ENCODE measurements at places on chromosomes 13 and 19.

DNA sequence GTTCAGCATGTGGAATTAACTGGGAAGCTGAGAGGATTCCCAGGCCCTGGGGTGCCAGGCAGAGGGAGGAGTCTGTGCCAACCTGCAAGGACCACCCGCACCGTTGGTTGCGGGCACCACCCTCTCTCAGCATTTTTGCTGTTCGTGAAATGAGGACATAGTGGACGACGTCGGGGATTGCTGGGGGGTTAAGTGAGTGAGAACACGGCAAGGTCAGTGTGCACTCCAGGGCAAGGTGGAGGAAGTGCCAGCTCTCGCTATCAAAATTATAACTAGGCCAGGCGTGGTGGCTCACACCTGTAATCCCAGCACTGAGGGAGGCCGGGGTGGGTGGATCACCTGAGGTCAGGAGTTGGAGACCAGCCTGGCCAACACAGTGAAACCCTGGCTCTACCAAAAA is 2.2 kb downstream of the FXYD3 start:
- DNase-seq = no peak

DNA sequence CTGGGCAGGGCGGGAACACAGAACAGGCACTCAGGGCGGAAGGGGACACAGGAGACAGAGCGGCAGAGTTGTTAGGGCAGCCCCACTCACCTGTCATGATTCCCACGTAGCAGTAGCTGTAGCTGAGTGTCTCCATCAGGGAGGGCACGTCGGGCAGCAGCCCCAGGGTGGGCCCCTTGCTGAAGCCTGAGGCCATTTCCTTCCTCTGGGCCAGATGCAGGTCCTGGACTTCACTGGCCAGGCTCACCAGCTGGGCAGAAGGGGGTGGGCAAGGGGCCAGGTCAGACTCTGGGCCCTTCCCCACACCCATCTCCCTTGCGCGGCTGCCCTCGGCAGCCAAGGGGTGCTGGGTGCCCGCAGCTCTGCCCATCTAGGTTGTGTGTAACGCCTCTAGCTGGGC is 5.9 kb downstream of the MBOAT7 start:
- no peak for DNase-seq

DNA sequence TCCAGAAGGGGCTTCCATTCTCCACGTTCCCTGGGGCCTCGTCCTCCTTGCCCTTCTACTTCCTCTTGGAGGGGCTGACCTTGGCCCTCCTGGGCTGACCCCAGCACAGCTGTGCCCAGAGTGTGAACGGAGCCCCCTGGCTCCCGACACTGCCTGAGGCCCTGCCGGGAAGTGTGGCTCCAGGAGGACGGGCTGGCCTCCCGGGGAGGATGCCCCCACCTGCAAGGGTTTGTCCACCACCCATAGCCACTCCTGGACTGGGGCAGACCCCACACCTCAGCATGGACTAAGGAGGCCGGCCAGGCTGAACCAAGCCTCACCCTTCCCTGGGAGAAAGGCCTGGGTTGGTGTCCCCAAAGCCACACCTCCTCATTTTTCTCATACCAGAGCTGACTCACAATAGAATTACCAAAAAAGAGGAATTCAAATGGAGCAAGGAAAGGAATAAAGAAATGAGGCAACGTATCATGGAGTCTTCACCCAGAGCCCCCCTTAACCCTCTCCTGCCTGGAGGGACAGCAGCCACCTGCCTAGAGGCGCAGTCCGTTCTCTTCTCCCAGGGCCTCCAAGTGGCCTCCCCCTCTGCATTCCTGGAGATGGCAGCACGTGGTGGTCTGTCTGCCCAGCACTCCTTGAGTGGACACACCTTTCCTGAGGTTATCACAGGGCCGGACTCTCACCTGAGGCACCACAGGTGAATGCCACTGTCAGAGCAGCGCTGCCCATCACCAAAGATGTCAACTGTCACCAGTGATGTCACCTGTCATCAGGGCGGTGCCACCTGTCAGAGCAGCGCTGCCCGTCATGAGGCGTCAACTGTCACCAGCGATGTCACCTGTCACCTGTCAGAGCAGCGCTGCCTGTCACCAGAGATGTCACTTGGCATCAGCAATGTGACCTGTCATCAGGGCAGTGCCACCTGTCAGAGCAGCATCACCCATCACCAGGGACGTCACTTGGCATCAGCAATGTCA is 3.1 kb upstream of the C13orf46 start:
- DNase-seq = no peak

DNA sequence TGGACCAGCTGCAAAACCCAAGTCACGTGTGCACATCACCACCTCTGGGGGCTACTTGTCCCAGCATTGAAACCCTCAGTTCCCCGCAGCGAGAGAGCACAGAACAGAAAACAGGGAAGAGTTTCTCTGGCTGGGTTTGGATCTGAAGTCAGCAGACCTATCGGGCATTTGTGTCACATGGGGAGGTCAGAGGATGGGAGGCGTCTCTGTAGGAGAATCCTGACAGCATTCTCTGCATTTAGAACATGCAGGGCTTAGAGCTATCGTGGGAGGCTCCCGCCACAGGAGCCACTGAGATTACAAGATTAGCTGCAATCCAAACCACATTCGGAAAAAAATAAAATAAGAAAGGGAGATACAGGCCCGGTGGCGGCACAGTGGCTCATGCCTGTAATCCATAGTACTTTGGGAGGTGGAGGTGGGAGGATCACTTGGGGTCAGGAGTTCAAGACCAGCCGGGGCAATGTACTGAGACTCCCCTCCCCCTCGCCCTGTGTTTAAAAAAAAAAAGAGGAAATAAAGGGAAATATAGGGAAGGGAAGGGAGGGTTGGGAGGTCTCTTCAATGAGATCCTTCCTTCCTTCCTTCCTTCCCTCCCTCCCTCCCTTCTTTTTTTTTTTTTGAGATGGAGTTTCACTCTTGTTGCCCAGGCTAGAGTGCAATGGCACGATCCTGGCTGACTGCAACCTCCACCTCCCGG is 2.9 kb upstream of the TLE6 start:
- no peak for DNase-seq

DNA sequence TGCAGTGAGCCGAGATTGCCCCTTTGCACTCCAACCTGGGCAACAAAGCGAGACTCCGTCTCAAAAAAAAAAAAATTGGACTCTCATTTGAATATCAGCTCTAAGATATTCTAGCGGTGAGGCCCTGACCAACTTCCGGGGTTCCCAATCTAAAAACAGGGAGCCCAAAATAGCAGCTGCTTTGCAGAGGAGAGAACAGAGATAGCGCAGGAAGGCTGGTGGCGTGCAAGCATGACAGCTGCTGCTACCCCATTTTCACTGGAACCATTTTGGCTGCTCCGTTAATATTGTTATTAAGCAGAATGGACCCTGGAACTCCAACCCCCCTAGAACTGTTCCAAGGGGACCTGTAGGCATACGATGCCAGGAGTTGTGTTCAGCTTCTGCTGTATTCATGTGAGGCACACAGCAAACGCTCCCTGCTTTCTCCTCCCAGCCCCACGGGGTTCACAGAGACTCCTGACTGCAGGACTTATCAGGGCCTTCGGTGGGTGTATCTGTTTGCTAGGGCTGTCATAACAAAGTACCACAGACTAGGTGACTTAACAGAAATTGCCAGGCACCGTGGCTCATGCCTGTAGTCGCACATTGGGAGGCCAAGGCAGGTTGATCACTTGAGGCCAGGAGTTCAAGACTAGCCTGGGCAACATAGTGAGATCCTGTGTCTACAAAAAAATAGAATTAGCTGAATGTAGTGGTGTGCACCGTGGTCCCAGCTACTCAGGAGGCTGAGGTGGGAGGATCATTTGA is 11.5 kb downstream of the STXBP2 start:
- DNase-seq = no peak

GRCh38 chr13:114087430-114087829 is 45.0 kb downstream of the RASA3 start:
- no peak for DNase-seq

- no peak for DNase-seq
Observed at GRCh38 chr19:35212241-35212640, 16.3 kb downstream of the FAM187B start.

GRCh38 chr13:26834646-26835045 is 74.1 kb upstream of the GPR12 start:
- DNase-seq = no peak

GRCh38 chr19:39196860-39197562 is at the start of gene NCCRP1:
Gene NCCRP1, plus strand, starts transcription at chr19:39196964. Its CDS starts 19 bp downstream, at chr19:39196983.
- DNase-seq = no peak

DNA sequence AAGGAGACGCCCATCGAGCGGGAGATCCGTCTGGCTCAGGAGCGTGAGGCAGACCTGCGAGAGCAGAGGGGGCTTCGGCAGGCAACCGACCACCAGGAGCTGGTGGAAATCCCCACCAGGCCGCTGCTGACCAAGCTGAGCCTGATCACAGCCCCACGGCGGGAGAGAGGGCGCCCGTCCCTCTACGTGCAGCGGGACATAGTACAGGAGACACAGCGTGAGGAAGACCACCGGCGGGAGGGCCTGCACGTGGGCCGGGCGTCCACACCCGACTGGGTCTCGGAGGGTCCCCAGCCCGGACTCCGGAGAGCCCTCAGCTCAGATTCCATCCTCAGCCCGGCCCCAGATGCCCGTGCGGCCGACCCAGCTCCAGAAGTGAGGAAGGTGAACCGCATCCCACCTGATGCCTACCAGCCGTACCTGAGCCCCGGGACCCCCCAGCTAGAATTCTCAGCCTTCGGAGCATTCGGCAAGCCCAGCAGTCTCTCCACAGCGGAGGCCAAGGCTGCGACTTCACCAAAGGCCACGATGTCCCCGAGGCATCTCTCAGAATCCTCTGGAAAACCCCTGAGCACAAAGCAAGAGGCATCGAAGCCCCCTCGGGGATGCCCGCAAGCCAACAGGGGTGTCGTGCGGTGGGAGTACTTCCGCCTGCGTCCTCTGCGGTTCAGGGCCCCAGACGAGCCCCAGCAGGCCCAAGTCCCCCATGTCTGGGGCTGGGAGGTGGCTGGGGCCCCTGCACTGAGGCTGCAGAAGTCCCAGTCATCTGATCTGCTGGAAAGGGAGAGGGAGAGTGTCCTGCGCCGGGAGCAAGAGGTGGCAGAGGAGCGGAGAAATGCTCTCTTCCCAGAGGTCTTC is 7.1 kb downstream of the MISP start:
- DNase-seq = no peak

- DNase-seq = no peak
Observed at GRCh38 chr13:90352763-90353162, 994.7 kb upstream of the MIR17HG start.

DNA sequence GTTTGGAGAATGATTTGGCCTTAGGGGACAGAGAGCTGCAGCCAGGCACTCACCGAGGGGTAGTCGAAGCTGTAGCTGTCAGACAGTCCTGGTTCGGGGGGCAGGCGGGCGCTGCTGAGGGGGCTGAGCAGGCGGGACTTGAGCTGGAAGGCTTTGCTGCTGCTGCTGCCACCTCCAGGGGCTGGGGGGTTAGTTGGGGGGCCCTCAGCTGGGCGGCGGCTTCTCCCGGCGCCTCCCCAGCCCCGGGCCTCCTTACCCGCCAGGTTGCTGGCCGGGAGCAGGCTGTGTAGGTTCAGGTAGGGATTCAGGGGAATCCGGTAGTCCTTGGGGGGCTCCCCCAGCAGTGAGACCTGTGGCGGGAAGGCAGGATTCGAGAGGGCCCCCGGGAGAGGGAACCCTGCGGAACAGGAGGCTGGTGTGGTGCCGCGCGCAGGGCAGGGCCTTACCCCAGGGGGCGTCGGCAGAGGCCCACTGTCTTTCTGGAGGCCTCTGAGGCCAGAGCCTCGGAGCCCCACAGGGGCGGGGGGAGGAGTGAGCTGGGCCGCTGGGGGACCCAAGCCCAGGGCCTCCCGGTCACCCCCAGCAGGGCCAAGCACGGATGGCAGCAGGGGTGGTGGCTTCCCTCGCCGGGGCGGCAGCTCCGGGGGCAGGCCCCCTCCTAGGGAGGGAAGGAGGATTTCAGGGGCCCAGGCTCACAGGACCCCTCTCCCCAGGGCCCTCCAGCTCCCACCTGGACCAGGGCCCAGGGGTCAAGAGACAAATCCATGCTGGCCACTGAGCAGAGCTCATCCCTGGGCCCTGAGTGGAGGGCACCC is 5.0 kb upstream of the FDX2 start:
- no peak for DNase-seq

GRCh38 chr13:76885203-76886004 is 801 bp downstream of the KCTD12 start:
- DNase-seq = peak; percentile 64

GRCh38 chr19:55197528-55197927 is 11.8 kb downstream of the PTPRH start:
- peak; percentile 53 for DNase-seq

- DNase-seq = no peak
Observed at GRCh38 chr13:102854675-102855074, 8.8 kb downstream of the ERCC5 start.

DNA sequence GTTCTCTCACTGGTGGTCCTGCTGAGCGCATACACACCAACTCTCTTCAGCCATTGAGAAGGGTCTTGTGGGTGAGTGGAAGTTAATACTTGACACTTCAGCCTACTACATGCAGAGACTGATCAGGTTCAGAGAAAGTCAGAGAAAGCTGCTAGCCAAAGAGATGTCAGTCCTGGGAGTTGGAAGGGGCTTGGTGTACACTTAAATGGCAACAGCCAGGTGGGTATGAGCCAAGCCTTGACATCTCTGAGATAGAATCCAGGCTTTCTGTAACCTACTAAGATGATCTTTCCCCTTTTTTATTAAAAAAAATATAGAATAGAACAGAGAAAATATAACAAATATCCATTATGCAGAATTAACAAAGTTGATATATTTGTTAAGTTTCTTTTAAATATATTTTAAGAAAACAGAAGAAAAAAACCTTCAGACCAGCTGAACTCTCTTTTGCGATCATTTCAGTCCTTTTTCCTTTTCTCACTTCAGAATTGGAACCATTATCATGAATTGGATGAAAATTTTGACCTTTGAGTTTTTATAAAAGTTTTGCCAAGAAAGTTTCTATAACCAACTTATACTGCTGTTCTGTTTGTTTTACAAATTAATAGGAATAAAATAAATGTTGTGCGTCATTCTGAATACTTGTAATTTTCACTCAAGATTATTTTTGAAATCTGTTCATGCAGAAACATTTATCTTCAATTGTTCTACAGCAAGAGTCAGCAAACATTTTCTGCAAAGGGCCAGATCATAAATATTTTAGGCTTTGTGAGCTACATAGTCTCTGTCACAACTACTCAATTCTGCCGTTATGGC is 153.0 kb downstream of the RFC3 start:
- no peak for DNase-seq

DNA sequence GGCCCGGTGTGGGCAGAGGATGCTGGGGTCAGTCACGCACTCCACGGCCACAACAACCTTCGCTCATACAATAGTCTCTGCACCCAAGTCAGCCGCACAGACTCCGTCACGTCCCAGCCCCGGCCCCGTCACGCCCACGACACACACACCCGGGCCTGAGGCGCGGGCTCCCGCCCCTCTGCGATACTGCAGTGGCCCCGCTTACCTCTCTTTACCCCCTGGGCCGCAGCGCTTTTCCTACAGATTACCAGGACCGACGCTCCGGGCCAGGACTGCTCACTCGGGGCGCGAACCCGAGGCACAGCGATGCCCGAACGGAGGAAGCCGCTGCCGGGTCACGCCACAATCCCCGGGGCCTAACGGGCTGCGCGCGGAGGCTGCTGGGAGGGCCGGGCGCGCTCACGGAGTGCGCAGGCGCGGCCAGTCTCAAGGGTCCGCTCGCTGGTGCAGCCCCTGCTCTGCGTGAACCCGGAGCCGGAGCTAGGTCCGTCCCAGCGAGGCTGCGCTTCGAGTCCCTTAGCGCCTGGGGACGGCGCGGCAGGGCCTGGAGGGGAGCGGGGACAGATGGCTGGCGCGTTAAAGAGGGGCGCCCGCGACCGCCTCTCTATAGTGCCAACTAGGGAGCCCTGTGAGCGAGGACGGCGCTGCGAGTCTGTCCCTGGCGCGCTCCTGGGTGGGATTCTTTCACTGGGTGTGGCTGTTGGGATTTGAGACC is at the start of gene ZFP82:
TSS of gene ZFP82 (minus strand) at position 358 of the 715 bp plus-strand sequence. CDS start 8,855 bp downstream, outside the sequence.
- peak; percentile 85 for DNase-seq

- DNase-seq = no peak
Observed at GRCh38 chr19:49103331-49104085, 10.7 kb upstream of the LIN7B start.

GRCh38 chr13:40895227-40896184 is 106.1 kb downstream of the SLC25A15 start:
- peak; percentile 34 for DNase-seq
